ENCODE measurements at places on chromosomes 1 and 21.
A peak's percentile ranks its signal among the peaks of the same experiment; 100 is the strongest.

DNA sequence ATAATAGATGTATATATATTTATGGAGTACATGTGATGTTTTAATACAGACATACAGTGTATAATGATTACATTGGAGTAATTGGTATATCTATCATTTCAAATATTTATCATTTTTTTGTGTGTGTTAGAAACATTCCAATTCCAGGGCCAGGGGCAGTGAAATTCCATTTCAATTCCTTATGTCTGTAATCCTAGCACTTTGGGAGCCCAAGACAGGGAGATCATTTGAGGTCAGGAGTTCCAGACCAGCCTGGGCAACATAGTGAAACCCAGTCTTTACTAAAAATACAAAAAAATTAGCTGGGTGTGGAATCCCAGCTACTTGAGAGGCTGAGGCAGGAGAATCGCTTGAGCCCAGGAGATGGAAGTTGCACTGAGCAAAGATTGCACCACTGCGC is 30.4 kb upstream of the PDC start:
- DNase-seq: no peak

- no peak for DNase-seq
Observed at GRCh38 chr1:222251847-222252246, 296.1 kb downstream of the HHIPL2 start.

GRCh38 chr1:16013220-16013907 is 4.5 kb downstream of the HSPB7 start:
- peak; percentile 56 for DNase-seq

GRCh38 chr1:86912281-86912900 is 1.5 kb downstream of the SELENOF start:
- DNase-seq: no peak

DNA sequence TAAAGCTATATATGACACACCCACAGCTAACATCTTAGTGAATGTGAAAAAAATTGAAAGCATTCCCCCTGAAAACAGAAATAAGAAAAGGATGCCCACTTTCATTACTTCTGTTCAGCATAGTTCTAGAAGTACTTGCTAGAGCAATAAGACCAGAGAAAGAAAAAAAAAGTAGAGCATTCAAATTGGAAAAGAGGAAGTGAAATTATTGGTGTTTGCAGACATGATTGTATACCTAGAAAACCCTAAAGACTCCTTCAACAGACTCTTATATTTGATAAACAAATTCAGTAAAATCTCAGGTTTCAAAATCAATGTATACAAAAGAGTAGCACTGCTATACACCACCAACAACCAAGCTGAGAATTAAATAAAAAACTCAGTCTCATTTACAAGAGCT is 1461.0 kb downstream of the AMY1C start:
- DNase-seq: no peak

GRCh38 chr21:33293811-33294216 is 27.6 kb downstream of the IL10RB start:
- DNase-seq: no peak

DNA sequence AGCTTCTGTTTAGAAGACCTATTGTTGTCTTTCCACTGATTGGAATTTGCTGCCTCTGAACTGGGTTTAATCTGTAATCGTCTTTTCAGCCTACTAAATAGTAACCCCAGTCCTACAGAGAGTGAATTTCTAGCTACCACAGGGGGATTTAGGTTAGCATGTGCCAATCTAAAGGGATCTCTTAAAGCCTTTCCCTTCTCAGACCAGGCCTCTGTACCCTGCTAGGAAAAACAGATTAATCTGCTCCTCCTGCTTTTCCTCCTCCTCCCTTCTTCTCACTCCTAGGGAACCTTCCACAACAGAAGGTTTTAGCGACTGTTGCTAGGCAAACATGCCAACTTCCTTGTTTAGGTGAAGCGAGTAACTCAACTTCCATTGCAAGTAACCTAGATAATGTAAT is 1.3 kb upstream of the RC3H1 start:
- DNase-seq: peak; percentile 36

- DNase-seq: no peak
Observed at GRCh38 chr1:203569490-203570318, 56.9 kb upstream of the ATP2B4 start.
